ENCODE measurements at places on chromosomes 7 and 10. TPM values are rescaled to one million over a fixed set of nuclear protein-coding genes. Genes with fewer than 3 reads are reported as not detected.

FKBP6 gene
- total RNA-seq, result not detected

PLXNA4 gene
- 56.2 TPM for total RNA-seq

C10orf67 gene
- total RNA-seq, result not detected

NKX1-2 gene
- total RNA-seq, result not detected

BTBD16 gene
- total RNA-seq, result not detected

TMEM72 gene
- not detected for total RNA-seq

ACTA2 gene
- 329 TPM for total RNA-seq

CTAGE15 gene
- not detected for total RNA-seq

ITIH5 gene
- 0.39 TPM for total RNA-seq

- DNase-seq, result no peak
- no peaks in the 10 kb centered on the region for H3K36me3 ChIP-seq
- peaks cover 2% of the 10 kb centered on the region for H3K27me3 ChIP-seq
Observed at GRCh38 chr10:116395223-116395985, 32.2 kb upstream of the PNLIPRP3 start.

DNA sequence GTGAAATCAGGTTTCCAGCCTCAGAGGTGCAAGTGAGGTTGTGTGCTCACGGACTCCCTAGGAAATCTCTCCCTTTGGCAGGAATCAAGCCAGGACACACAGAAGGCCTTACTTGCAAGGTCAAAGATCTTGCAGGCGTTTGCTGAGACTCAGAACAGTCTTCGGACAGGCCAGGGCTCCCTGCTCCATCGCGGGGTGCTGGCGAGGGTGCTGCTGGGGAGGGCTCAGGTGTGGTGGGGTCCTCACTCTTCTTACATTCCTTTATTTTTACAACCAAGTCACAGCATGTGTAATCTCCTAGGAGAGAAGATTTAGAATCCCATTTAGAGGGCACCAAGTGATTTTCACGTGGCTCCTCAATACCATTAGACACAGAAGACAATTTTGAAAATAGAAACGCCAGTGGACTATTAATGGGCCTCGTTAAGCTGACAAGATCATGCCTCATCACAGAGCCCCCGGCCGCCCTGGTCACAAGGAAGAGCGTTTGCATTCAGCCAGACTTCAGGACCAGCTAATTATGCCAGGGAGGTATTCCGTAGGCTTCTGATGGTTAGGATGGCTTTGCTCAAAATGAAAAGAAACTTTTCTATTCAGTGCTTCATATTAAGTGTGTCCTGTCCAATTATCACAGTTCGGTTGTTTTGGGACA, 73.1 kb upstream of the ADAM12 start:
- peak; percentile 53 for DNase-seq
- H3K4me3 ChIP-seq, result no peak overlapping the region
- no peaks in the 10 kb centered on the region for H3K27me3 ChIP-seq
- peaks cover 24% of the 10 kb centered on the region for H3K4me1 ChIP-seq

DNA sequence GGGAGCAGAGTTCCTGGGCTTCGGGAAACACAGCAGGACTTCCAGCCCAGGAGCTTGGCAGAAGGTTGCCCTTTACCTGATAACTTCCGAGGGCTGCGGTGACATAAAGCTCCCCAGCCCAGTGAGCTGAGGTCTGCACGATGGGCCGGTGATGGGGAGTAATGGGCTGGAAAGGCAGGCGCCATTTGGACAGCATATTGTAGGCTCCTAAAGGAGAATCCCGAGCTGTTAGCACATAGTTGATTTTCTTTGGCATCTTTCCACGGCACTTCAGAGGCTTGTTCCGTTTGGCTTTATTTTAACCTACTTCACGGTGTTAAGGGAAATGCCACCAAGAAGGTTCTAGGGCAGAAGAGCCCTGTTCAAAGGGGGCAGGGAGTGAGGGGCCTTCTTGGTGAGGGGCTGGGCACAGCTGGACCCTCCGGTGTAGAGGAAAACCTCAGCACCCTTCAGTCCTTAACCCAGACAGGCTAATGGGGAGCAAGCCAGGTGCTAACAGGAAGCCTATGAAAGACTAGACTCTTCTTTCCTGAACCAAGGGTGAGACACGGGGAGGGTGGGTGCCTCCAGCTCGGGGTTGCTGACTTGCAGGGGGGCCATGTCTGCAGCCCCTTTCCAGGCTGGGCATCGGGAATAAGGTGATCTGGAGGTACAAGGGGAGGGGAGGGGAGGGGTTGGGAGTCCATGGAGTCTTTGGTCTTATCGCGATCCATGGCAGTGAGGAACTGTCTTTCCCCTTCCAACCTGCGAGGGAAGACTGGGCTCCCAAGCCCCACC, 347.7 kb downstream of the GLRX3 start:
- H3K27ac ChIP-seq, result no peak overlapping the region
- DNase-seq, result no peak
- H3K27me3 ChIP-seq, result no peaks in the 10 kb centered on the region
- H3K36me3 ChIP-seq, result no peaks in the 10 kb centered on the region
- no peak overlapping the region for H3K4me3 ChIP-seq

GRCh38 chr10:113390896-113391295, 162.0 kb upstream of the HABP2 start:
- H3K4me1 ChIP-seq, result peaks cover 10% of the 10 kb centered on the region
- H3K36me3 ChIP-seq, result no peaks in the 10 kb centered on the region
- no peaks in the 10 kb centered on the region for H3K27me3 ChIP-seq
- H3K4me3 ChIP-seq, result no peak overlapping the region

- no peak overlapping the region for H3K4me3 ChIP-seq
- no peaks in the 10 kb centered on the region for H3K36me3 ChIP-seq
- peaks cover 47% of the 10 kb centered on the region for H3K4me1 ChIP-seq
- no peak for DNase-seq
Observed at GRCh38 chr10:69861251-69862240, 59.8 kb downstream of the COL13A1 start.

DNA sequence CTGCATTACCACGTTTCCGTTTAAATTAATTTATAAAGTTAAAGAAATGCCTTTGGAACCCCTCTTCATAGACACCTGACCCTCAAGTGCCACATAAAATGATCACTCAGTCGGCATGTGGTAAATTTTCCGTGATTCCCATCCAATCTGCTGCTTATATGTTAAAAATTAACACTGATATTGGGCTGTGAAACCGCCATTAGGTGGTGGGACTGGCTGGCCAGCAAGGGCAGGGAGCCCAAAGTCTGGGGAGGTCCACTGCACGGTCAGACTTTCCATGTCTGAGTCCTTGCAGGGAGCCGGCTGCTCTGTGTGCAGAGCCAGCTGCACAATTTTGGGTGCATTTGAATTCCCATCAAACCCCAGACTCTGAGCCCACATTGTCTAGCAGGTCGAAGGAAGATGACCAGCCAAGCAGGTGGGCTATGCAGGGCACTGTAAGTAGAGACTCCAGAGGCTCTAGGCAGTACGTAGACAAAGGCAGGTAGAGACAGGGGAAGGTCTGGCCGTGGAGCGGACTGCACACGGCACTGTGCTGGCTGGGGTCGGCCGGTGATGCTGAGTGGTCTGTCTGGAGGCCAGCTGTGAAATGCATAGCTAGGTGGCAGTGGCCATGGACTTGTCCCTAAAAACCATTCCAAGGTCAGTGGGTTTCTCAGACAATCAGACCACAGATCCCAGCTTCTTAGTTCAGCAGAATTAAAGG, 122.9 kb downstream of the SH3PXD2A start:
- H3K4me3 ChIP-seq, result no peak overlapping the region
- H3K27ac ChIP-seq, result no peak overlapping the region
- no peaks in the 10 kb centered on the region for H3K4me1 ChIP-seq
- H3K36me3 ChIP-seq, result no peaks in the 10 kb centered on the region
- no peak for DNase-seq

- DNase-seq, result no peak
- H3K27ac ChIP-seq, result peak overlapping the region; percentile 11
- peaks cover 52% of the 10 kb centered on the region for H3K4me1 ChIP-seq
- peak overlapping the region; percentile 78 for H3K4me3 ChIP-seq
- no peaks in the 10 kb centered on the region for H3K36me3 ChIP-seq
Observed at GRCh38 chr10:80407812-80408241, 524 bp upstream of the PRXL2A start.

- no peak overlapping the region for H3K4me3 ChIP-seq
- no peaks in the 10 kb centered on the region for H3K27me3 ChIP-seq
- peaks cover 10% of the 10 kb centered on the region for H3K36me3 ChIP-seq
- no peak for DNase-seq
- no peak overlapping the region for H3K27ac ChIP-seq
- H3K4me1 ChIP-seq, result peaks cover 4% of the 10 kb centered on the region
Observed at GRCh38 chr7:92674379-92674778, 84.2 kb upstream of the FAM133B start.

DNA sequence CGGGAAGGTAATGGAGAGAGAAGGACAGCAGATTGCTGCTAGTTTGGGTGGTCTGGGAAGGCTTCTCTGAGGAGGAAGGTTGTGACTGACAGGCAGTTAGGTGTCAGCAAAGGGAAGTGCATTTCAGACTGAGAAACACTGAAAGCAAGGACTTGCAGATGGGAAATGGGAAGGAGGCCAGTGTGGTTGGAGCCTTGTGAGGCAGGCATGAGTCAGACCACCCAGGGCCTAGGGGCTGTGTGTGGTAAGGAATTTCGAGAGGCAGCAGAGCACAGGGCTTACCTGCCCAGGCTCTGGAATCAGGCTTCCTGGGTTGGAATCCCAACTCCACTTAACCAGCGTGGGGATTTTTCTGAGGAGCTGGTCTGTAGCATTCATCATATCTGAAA, 53.5 kb downstream of the NRF1 start:
- H3K4me3 ChIP-seq, result no peak overlapping the region
- H3K4me1 ChIP-seq, result peaks cover 12% of the 10 kb centered on the region
- no peak for DNase-seq
- H3K27ac ChIP-seq, result peak overlapping the region; percentile 8

DNA sequence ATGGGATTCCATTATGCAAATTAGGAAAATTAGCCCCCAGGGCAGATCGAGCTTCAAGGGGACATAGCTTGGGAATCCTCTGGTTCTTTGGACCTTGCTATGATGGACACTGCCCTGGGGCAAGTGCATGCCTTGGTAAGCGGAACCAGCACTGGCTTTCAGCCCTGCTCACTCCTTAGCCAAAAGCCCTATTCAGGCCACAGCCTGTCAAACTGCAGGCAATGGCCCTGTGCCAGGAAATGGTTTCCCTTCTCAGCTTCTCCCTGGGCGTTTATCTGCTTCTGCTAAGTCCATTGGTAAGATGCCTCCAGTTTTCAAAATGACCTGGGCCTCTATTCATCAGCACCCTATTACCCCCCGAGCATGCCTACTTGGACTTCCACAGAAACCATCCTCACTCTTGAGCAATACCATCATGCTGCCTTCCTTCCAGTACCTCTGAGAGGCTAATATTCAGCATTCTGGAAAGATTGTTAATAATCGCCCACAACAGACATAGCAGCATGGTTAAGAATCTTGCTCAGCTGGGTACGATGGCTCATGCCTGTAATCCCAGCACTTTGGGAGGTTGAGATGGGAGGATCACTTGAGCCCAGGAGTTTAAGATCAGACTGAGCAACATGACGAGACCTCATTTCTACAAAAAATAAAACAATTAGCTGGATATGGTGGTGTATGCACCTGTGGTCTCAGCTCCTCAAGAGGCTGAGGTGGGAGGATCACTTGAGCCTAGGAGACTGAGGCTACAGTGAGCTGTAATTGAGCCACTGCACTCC, 918.6 kb upstream of the AUTS2 start:
- H3K4me3 ChIP-seq, result no peak overlapping the region
- no peaks in the 10 kb centered on the region for H3K27me3 ChIP-seq
- H3K4me1 ChIP-seq, result peaks cover 10% of the 10 kb centered on the region
- no peak for DNase-seq

DNA sequence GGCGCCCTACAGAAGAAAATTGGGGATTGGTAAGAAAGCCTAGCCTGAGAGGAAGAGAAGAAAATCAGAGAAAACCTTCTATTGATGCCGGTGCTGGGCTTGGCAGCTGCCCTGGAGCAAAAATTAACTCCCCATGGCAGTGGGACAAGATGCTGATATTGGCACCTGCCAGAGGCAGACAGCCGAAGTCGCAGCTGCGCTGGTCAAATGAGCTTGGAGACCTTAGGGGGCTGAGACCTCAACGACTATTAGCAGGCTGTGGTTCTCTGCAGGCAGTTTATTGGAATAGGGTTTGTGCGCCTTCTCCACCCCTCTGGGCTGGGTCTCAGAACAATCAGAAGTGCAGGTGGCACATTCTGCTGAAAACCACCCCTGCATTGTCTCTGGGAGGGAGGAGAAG, 213.7 kb downstream of the GFRA1 start:
- no peaks in the 10 kb centered on the region for H3K4me1 ChIP-seq
- DNase-seq, result no peak
- H3K4me3 ChIP-seq, result no peak overlapping the region
- peaks cover 2% of the 10 kb centered on the region for H3K36me3 ChIP-seq

- H3K4me3 ChIP-seq, result no peak overlapping the region
- no peaks in the 10 kb centered on the region for H3K27me3 ChIP-seq
- H3K27ac ChIP-seq, result no peak overlapping the region
- DNase-seq, result no peak
- H3K36me3 ChIP-seq, result no peaks in the 10 kb centered on the region
Observed at GRCh38 chr7:55537458-55537990, 34.8 kb downstream of the VOPP1 start.

GRCh38 chr7:142353147-142354060, 95.5 kb upstream of the PRSS58 start:
- no peak overlapping the region for H3K27ac ChIP-seq
- H3K4me1 ChIP-seq, result peaks cover 3% of the 10 kb centered on the region
- H3K4me3 ChIP-seq, result no peak overlapping the region
- DNase-seq, result no peak
- peaks cover 24% of the 10 kb centered on the region for H3K27me3 ChIP-seq

- no peak overlapping the region for H3K4me3 ChIP-seq
- no peaks in the 10 kb centered on the region for H3K27me3 ChIP-seq
- no peak for DNase-seq
- peaks cover 4% of the 10 kb centered on the region for H3K4me1 ChIP-seq
- H3K27ac ChIP-seq, result no peak overlapping the region
- H3K36me3 ChIP-seq, result no peaks in the 10 kb centered on the region
Observed at GRCh38 chr7:30411897-30412296, 66.7 kb downstream of the NOD1 start.

DNA sequence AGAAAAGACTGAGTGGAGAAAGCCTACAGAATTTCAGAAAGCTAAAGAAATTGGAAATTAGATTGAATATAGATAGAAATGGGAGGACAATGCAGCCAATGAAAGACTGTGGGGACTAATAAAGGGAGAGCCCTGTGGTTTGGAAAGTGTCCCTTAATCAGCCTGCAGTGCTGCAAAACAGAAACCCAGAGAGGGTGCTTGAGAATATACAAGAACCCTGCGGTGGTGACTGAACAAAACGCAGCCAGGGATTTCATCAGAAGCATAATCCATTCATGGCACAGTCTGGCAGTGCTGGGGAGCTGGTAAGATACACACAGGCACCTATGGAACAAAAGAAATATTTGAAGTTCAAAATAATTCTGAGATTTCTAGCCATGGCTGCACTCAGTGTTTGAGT, 19.1 kb downstream of the CEP41 start:
- H3K4me3 ChIP-seq, result no peak overlapping the region
- no peaks in the 10 kb centered on the region for H3K36me3 ChIP-seq
- peaks cover 34% of the 10 kb centered on the region for H3K4me1 ChIP-seq
- H3K27ac ChIP-seq, result peak overlapping the region; percentile 78

GRCh38 chr7:128123291-128124037, 92.2 kb upstream of the LRRC4 start:
- H3K27me3 ChIP-seq, result peaks cover 30% of the 10 kb centered on the region
- DNase-seq, result peak; percentile 62
- no peak overlapping the region for H3K4me3 ChIP-seq
- H3K36me3 ChIP-seq, result no peaks in the 10 kb centered on the region
- peaks cover 4% of the 10 kb centered on the region for H3K4me1 ChIP-seq

Data from osteocyte (in vitro differentiated cells).